Caki2 (cell line): ENCODE measurements at places on chromosomes 5 and 9.

DNA sequence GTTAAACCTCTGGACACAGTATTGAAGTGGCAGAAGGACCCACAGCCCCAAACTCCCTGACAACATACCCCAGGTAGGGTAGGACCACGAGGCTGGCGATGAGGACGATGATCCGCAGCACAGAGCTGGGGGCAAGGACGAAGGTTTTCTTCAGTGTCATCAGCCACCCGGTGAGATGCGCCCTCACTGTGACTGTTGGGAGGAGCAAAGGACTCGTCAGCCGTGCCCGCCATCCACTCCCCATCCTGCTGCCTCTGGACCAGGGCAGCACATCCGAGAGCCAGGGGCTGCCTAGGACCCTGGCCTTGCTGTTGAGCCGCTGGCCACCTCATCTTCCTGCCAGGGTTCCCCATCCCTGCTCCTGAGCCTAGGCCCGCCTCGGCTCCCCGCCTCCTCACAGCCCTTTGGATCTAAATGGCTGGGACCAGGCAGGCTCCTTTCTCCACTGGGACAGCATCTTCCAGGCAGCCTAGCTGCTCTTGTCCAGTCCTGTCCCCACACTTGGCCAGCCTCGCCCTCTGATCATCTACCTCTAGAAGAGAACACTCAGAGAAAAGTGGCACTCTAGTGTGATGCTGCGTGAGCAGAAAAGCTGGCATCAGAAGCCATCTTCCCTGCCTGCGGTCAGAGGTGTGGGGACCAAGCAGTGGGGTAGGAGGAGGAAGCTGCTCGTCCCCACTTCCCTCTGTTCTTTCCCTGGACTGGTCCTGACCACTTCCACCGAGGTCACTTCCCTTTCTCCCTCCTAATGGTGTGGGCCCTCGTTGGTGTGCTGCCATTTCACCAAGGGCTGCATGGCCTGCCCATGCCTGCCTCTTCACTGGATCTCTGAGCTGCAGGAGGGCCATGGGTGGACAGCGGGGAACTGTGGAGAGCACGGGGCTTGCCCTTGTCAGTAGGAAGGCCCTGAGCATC is 49.2 kb downstream of the OTULIN start:
- no peak for DNase-seq

- no peak for DNase-seq
These were observed 293.2 kb upstream of the IRX4 start for GRCh38 chr5:2175842-2176404.

GRCh38 chr9:33813712-33814641 is 3.0 kb upstream of the UBE2R2 start:
- DNase-seq: peak; percentile 92

DNA sequence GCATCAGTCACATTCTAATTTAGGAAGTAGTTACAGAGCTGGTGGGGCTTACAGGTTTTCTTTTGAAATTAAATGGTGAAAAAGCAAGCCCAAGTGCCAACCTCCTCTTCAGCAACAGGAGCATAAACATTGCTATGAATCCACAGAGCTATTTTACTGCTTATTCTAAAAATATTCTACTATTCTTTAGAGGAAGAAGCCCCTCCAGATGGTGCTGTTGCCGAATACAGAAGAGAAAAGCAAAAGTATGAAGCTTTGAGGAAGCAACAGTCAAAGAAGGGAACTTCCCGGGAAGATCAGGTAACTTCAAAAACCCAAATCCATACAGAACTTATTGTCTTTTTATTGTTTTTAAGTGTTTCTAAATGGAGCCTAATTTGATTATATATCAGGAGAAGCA is 202.8 kb downstream of the CWC27 start:
- DNase-seq: no peak

DNA sequence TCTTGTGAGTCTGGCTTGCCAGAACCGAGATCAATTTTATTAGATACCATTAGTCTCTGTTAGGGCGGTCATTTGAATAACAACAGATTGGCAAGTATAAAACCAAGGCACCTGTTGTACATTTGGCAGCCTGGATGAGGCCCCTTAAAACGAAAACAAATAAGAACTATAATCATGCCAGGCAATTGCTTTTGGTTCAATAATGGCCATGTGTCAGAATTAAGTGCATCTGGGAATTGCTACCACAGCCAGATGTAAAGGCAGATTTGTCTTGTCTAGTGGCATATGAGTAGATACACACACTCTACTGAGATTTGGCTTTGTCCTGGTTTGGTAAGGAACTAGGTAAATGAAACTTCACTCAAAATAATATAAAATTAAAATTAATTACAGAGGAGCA is 1046.2 kb upstream of the DMAC1 start:
- no peak for DNase-seq

- no peak for DNase-seq
These were observed 32.3 kb downstream of the ERCC6L2 start for GRCh38 chr9:95907794-95908193.

- no peak for DNase-seq
These were observed 64.4 kb upstream of the SSBP2 start for GRCh38 chr5:81815321-81815720.

DNA sequence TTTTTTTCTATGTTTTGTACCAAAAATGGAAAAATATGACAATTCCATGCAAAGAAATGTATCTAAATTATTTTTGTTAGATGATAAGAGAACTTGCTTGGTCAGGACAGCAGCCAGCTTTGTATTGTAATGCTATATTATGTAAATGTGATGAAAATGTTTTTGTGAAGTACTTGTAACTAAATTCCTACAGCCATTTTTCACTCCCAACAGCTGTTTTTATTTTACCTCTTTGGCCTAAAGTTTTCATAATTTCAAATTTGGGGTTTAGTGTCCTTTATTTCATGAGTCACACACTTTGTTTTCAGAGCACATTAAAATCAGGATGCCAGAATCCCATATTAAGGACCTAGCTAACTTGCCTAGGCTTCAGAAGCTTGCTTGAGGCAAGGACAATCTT is 64.1 kb downstream of the WDR41 start:
- DNase-seq: no peak

GRCh38 chr5:169650701-169651331 is 13.7 kb downstream of the DOCK2 start:
- DNase-seq: no peak

GRCh38 chr9:14097215-14097614 is 216.7 kb downstream of the NFIB start:
- peak; percentile 51 for DNase-seq

DNA sequence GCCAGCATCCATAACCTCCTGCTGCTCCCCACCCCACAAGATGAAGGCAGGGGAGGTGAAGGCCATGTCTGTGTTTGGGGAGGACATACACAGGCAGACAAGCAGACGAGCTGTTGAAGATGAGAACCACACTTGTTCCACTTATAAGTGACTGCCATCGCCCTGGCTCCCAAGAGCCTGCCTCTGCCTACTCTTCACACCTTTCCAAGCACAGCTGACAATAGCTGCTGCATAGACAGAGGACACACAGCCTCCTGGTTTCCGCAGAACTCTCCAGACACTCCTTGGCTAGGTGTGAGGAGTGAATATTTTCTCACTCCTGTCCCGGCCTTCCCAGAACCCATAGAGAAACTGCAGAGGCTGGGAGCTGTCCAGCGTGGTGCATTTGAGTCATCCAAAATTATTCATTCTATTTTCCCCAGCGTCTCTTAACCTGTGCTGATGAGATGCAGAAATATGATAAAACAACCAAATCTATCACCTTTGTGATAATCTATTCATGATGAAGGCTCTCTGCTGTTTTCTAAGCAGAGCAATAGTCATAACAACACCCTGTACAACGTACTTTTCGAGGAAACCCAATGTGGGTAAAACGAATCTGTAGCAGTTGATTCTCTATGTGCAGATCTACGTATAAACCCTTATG is 24.7 kb downstream of the KLF9 start:
- DNase-seq: no peak

DNA sequence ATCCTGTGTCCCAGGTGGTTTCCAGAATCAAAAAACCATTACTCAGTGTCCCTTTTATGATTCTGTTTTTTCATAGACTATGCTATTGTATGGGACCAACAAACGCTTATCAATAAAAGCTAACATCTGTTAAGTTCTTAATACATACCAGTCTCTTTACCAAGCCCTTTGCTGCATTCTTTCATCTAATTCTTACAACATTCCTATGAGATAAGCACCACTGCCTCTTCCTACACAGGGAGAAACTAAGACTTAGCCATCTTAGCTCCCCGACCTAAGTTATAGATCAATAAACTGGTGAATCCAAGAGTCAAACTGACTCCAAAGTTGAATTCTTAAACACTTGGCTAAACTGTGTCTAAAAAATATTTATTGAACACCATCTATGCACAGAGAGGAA is 26.6 kb downstream of the DRD1 start:
- no peak for DNase-seq

DNA sequence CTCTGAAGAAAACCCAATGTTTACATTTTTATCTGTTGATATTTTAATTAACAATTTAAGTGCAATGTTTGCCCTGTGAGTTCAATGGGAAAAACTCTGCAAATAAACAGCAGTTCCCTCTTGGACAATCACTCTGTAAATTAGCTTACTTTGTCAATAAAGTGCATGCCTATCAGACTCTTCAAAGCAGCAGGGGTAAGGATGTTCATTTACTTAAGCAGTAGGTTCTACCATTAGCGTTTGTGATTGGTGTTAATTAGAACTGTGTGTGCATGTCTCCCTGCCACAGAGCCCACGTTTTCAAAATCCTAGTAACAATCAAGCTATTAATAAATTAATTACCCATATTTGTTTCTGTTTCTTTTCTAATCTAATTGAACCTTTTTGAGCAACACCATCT is 1921.6 kb upstream of the WWC1 start:
- no peak for DNase-seq

GRCh38 chr9:69181908-69182353 is 7.9 kb downstream of the TJP2 start:
- no peak for DNase-seq

DNA sequence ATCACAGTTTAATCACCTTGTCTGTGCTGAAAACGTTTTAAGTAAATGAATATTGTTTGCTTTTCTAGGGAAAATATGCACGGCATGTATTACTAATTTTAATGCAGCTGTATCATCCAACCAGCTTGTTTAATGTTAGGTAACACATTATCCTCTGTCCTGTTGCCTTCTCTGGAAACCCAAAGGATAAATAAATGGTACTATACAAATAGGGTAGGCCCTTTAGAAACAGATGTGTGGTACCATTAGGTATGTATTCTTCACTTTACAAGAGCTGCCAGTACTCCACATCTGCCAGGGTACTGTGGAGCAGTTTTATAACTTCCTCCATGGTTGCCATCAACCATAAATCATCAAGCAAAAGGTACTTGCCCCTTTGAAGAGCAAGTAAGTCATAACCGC is 42.9 kb downstream of the FAF2 start:
- no peak for DNase-seq

- no peak for DNase-seq
These were observed 114.9 kb downstream of the PDZD2 start for GRCh38 chr5:31753700-31754357.

DNA sequence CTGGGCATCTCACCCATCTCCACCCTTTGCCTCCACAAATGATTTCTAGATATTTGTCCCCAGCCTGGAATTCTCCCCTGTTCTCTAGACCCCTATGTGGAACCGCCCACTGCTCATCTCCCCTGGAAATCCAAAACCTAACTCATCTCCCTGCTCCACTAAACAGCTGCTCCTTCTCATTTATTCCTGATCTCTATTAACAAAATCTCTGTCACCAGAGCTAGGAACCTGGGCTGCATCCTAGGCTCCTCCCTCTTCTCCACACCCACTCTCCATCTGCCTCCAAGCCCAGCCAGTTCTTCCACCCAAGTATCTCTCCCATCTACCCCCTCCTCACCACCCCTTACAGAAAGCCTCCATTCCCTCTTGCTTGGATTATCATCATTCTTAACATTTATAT is 24.0 kb upstream of the SYNPO start:
- DNase-seq: no peak

DNA sequence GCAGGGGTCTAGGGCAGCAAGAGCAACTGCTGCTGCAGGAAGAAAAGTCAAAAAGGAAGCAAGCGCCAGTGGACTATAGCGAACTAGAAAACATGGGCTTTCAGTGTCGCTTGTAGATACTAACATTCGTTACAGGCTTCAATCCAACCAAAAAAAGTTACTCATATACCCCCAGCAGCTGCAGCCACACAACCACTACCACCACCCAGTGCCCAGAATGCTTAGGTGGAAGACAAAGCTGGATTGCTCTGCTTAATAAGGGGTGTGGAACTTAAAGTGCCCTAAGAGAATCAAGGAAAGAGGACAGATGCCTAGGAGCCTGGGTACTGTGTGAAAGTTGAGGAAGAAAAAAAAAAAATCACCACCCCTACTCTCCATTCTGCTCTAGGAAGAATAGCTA is 203.6 kb downstream of the ELAVL2 start:
- no peak for DNase-seq

GRCh38 chr5:132237670-132238069 is 10.0 kb upstream of the P4HA2 start:
- no peak for DNase-seq

- DNase-seq: peak; percentile 93
These were observed 20.5 kb upstream of the CCL28 start for GRCh38 chr5:43432486-43433375.

GRCh38 chr5:166074582-166075481 is 2216.6 kb upstream of the WWC1 start:
- DNase-seq: no peak

GRCh38 chr5:1838013-1838412 is 36.8 kb downstream of the NDUFS6 start:
- no peak for DNase-seq

DNA sequence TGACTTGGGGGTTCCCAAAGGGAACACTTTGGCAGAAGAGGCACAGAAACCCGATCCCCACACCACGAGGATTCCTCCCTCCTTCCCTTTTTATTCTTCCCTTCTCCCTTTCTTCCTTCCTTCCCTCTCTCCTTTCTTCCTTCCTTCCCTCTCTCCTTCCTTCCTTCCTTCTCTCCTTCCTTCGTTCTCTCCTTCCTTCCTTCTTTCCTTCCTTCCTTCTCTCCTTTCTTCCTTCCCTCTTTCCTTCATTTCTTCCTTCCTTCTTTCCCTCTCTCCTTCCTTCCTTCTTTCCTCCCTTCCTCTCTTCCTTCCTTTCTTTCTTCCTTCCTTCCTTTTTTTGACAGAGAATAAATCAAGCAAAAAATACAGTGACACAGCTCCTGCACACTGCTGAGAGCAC is 168.0 kb upstream of the NFIL3 start:
- DNase-seq: no peak

DNA sequence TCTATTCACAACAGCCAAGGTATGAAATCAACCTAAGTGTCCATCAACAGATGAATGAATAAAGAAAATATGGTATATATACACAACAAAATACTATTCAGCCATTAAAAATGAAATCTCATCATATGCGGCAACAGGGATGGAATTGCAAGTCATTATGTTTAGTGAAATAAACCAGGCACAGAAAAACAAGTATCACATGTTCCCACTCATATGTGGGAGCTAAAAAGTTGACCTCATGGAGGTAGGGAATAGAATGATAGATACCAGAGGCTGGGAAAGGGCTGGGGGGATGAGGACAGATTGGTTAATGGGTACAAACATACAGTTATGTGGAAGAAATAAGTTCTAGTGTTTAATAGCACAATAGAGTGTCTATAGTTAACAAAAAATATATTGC is 149.7 kb downstream of the DEPDC1B start:
- no peak for DNase-seq
